ENCODE measurements at places on chromosomes 7 and 10. TPM values are rescaled to one million over a fixed set of nuclear protein-coding genes. Genes with fewer than 3 reads are reported as not detected.
A peak's percentile ranks its signal among the peaks of the same experiment; 100 is the strongest.

TMEM130 gene
- total RNA-seq: not detected

AKR1D1 gene
- not detected for total RNA-seq

FAM107B gene
- 126 TPM for total RNA-seq

AHCYL2 gene
- 14.9 TPM for total RNA-seq

DPP6 gene
- total RNA-seq: not detected

CPA2 gene
- total RNA-seq: not detected

CCZ1 gene
- total RNA-seq: 132 TPM

RINT1 gene
- 26.2 TPM for total RNA-seq

AUTS2 gene
- 3.0 TPM for total RNA-seq

VIPR2 gene
- 0.50 TPM for total RNA-seq

ACHE gene
- not detected for total RNA-seq

ASAH2 gene
- total RNA-seq: 3.5 TPM

SYNPO2L gene
- total RNA-seq: not detected

C10orf88 gene
- 9.0 TPM for total RNA-seq

DNA sequence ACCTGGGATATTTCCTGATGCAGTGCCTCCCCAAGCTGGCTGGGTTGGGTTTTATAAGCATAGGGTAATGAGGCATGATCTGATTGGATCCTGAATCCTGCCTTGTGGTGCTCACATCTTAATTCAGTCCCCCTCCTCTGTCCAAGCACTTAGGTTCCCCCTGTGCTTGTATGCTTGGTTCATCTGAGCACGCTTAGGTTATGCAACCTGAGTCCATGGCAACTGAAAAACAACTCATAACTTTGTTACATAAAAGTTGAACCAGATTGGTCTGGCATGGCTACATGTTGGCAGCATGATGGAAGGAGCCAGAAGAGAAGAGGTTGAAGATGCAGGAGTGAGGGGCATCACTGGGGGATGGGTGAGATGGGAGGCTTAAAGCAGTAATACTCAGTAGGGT lies 57.3 kb upstream of the OSBPL3 start:
- no peak overlapping the region for H3K4me3 ChIP-seq
- no peak overlapping the region for H3K27ac ChIP-seq
- H3K4me1 ChIP-seq: no peaks in the 10 kb centered on the region
- H3K36me3 ChIP-seq: no peaks in the 10 kb centered on the region

GRCh38 chr7:102966465-102966864 lies 53.7 kb downstream of the LRRC17 start:
- H3K27me3 ChIP-seq: no peaks in the 10 kb centered on the region
- H3K27ac ChIP-seq: no peak overlapping the region
- no peaks in the 10 kb centered on the region for H3K36me3 ChIP-seq

GRCh38 chr7:111089822-111090426 lies 1.0 kb upstream of the LRRN3 start:
- H3K36me3 ChIP-seq: peaks cover 7% of the 10 kb centered on the region
- peaks cover 86% of the 10 kb centered on the region for H3K4me1 ChIP-seq
- no peak overlapping the region for H3K4me3 ChIP-seq
- H3K27ac ChIP-seq: peak overlapping the region; percentile 80
- H3K27me3 ChIP-seq: no peaks in the 10 kb centered on the region
- no peak for DNase-seq

- H3K27me3 ChIP-seq: no peaks in the 10 kb centered on the region
- no peak overlapping the region for H3K4me3 ChIP-seq
- no peaks in the 10 kb centered on the region for H3K4me1 ChIP-seq
- no peak overlapping the region for H3K27ac ChIP-seq
These were observed 145.6 kb upstream of the HABP2 start for GRCh38 chr10:113407218-113407617.

DNA sequence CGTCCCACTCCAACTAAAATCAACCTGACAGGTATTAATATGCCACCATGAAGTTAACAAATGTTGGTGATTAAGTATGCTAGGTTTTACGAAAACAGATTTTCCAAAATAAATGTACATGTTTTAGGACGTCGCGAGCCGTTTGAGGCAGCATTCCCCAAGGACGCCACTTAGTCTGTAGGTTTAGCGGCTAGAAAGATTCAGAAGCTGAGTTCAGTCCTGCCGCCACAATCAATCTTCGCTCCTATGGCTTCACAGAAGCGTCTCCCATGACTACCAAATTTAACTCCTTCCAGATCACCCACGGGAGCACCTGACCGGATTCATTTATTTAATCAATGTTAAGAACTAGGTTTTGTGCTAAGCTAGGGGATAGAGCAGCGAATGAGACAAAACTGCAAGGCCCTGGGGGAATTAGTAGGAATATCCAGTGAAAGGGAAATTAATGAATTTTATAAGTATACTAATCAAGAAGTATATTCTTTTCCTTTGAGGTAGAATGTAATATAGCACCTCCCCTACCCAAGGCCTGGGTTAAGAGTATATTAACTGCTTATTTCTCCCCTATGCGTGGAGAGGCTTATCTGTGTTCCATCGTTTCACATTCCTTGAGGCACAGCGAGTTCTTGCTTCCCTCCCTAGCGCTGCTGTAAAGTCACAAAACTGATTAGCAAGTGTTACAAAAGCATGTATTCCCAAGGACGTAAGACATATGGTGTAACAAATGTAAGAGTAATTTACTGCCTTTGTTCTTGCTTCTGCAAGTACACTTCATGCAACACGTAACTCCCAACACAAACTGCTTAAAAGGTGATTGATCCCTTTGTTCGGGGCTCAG lies 994 bp upstream of the CYP51A1 start:
- peak overlapping the region; percentile 99 for H3K27ac ChIP-seq
- peak overlapping the region; percentile 98 for H3K4me3 ChIP-seq
- H3K4me1 ChIP-seq: peaks cover 20% of the 10 kb centered on the region
- peaks cover 14% of the 10 kb centered on the region for H3K36me3 ChIP-seq

- H3K27ac ChIP-seq: peak overlapping the region; percentile 52
- DNase-seq: peak; percentile 8
- peaks cover 4% of the 10 kb centered on the region for H3K27me3 ChIP-seq
- H3K36me3 ChIP-seq: no peaks in the 10 kb centered on the region
These were observed 65.0 kb upstream of the TES start for GRCh38 chr7:116145245-116145852.

DNA sequence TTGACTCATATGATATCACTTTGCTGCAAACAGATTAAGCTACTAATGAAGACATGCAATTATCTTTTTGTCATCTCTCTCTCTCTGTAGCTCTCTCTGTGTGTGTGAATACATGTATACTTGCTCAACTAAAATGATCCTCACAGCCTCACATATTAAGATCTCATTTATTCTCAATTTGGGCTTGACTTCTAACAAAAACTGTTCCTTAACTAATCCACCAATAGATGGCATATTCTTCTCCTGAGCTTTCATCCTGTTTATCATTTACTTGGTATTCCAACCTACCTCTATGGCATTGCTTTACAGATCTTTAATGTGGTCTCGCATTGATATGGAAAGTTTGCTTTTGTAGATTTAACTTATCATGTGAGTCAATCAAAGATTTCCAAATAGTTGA lies 540.4 kb downstream of the CNTNAP2 start:
- DNase-seq: no peak
- H3K4me3 ChIP-seq: no peak overlapping the region
- peaks cover 6% of the 10 kb centered on the region for H3K4me1 ChIP-seq
- no peaks in the 10 kb centered on the region for H3K36me3 ChIP-seq
- no peak overlapping the region for H3K27ac ChIP-seq

GRCh38 chr10:31554556-31554955 lies 235.5 kb downstream of the ZEB1 start:
- H3K36me3 ChIP-seq: peaks cover 5% of the 10 kb centered on the region
- H3K27ac ChIP-seq: no peak overlapping the region
- H3K27me3 ChIP-seq: peaks cover 9% of the 10 kb centered on the region
- no peak for DNase-seq
- no peak overlapping the region for H3K4me3 ChIP-seq

DNA sequence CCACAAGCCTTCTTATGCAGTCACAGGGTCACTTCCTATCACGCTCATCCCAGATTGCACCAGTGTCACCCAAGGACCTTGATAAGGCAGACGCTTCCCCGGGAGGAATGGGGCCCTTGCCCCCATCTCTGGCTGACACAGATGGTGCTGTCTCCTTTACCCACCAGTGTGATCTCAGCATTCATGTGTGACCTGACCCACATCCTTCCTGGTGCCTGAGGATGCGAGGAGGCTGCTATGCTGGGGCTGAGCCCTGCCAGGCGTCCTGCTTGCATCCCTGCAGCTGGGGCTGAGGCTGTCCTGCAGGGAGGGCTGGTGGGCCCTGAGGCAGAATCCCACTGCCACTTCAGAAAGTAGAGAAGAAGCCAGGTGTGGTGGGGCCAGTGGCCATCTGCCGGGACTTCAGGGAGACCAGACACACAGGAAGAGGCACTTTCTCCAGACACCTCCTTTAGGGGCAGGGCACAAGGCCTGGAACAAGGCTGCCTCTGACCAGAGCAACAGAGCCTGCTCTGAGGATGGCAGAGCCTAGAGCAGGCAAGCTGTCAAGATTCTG lies 35.3 kb downstream of the RASGEF1A start:
- H3K27me3 ChIP-seq: peaks cover 22% of the 10 kb centered on the region
- H3K27ac ChIP-seq: no peak overlapping the region
- no peaks in the 10 kb centered on the region for H3K36me3 ChIP-seq

- H3K4me3 ChIP-seq: no peak overlapping the region
- H3K4me1 ChIP-seq: no peaks in the 10 kb centered on the region
- H3K36me3 ChIP-seq: peaks cover 11% of the 10 kb centered on the region
- no peak overlapping the region for H3K27ac ChIP-seq
- no peak for DNase-seq
These were observed 196.1 kb upstream of the TCF7L2 start for GRCh38 chr10:112753961-112754411.

DNA sequence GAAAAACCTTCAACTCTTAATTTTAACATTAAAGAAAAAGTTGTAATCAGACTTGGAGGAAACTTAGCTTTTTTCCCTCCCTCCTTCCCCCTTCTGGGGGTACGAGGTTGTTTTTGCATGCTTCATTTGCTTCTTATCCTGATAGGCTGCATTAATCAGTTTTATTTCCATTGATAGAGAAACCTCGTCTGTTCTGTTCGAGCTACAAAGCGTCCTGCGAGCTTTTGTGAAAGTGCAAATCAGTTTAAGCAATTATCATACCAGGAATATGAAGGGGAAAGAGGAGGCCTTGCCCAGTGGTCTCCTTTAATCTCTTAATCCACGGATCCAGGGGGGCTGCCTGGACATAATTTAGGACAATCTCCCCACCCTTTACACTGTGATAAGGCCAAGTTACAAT lies 7.5 kb downstream of the EMX2 start:
- peaks cover 17% of the 10 kb centered on the region for H3K4me1 ChIP-seq
- H3K27me3 ChIP-seq: peaks cover 81% of the 10 kb centered on the region
- no peak for DNase-seq
- H3K4me3 ChIP-seq: no peak overlapping the region

GRCh38 chr10:116271593-116272439 lies 1.2 kb downstream of the GFRA1 start:
- no peak overlapping the region for H3K27ac ChIP-seq
- DNase-seq: peak; percentile 13

GRCh38 chr7:22216309-22216708 lies 140.6 kb downstream of the RAPGEF5 start:
- H3K4me1 ChIP-seq: no peaks in the 10 kb centered on the region
- DNase-seq: no peak
- H3K27ac ChIP-seq: no peak overlapping the region
- H3K36me3 ChIP-seq: no peaks in the 10 kb centered on the region
- H3K27me3 ChIP-seq: peaks cover 11% of the 10 kb centered on the region

DNA sequence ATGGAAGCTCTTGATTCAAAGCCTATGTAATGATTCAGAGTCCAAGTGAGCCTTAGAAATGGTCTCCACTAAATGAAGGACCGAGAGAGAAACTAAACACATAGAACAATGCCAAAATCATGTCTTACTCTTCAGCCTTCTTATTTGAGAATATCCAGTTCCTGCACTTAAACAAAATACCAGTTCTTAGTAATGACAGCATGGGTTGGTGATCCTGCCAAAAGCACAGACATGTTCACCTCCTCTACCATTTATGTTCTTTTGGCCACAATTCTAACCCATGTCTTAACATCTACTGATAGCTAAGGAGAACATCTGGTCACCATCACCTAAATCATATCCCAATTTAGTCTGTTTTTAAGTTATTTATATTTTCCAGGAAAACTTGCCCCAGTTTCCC lies 239.6 kb upstream of the PTN start:
- H3K4me3 ChIP-seq: no peak overlapping the region
- H3K36me3 ChIP-seq: no peaks in the 10 kb centered on the region
- H3K4me1 ChIP-seq: no peaks in the 10 kb centered on the region
- H3K27ac ChIP-seq: no peak overlapping the region
